Ammon's horn (tissue), 1 donor: ENCODE measurements at places on chromosomes 2 and 18.
A peak's percentile ranks its signal among the peaks of the same experiment; 100 is the strongest.

DNA sequence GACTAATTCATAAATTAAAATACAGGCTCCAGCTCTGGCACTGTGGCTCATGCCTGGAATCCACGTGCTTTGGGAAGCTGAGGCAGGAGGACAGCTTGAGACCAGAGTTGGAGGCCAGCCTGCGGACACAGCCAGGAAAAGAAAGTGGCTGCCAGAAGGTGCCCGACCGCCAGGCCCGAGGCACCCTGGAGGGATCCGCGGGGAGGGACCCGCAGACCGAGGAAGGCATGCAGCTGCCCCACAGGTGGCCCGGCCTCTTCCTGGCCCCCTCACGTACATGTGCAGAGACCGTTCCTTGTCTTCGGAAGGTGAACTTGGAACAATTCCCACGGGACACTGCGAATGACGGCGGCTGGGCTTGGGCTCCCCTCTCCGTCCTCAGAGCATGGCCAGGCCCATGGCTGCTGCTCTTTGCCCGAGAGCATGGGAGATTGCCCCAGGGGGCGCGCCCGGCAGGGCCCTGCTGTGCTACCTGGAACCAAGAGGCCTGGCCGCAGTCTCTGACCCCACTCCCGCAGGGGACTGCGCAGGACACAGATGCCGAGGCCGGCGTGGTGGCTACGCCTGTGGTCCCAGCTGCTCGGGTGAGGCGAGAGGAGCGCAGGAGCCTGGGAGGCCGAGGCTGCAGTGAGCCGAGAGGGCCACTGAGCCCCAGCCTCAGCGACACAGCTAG, 55.6 kb upstream of the IMP4 start:
- DNase-seq = no peak

DNA sequence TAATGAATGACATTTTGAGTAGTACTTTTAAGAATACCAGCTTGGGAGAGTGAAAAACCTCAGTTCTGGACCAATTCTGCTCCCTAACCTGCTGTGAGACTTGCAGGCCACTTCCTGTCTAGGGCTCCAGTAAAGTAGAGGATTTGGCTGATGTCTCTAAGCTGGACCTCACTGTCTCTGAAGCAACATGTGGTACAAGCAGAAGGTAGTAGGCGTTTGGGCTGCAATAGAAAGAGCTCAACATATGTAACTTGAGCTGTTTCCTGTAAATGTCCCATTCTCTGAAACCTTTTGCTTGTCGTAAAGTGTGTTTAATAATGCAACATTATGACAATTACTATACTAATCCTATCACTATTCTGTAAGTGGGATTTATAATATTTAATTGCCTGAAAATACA, 213.1 kb downstream of the MYO3B start:
- DNase-seq = no peak

DNA sequence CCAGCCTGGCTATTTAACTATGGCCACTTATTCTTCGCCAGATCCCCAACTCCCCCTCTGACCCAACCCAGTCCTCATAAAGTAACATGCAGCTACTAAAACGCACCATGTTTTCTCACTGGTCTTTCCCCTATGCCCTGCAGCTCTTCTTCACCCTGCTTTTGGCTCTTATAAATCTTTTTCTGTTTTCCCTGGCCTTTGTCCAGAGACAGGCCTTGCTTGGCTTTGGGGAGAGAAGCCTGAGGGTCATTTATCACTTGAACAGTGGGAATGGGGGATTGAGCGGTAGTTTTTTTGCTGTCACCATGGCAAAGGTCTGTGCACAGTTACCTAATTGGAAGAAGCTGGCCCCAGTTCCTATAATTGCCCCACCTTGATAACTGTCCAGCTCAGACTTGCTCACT, 202.9 kb upstream of the NT5C1B start:
- DNase-seq = no peak

DNA sequence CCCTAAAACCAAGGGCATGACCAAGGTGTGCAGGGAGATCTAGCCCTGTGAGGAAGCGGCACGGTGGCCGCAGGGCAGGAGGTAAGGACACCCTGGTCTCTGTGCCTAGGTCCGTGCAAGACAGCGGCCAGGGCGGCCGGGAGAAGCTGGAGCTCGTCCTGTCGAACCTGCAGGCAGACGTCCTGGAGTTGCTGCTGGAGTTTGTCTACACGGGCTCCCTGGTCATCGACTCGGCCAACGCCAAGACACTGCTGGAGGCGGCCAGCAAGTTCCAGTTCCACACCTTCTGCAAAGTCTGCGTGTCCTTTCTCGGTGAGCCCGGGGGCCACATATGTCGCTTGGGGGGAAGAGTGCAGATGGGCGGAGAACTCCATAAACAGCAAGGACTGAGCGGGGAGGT, 235.4 kb downstream of the ATAD2B start:
- no peak for DNase-seq

DNA sequence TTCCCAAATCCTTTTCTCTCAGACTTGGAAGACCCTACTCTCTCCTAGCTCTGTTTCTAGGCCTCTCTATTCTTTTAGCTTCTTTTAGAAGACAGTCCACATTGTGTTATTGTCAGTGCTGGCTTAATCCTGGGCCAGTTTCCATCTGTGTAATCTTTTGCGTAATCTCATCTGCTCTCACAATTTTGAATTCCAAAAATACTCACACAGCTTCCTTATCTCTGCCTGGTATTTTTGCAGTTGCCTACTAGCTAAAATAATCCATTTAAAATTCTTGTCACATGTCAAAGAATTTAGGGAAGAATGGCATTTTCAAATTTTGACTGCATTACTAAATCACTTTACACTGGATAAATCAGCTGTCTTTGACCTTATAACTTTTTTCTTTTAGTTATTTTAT, 200.6 kb upstream of the MEX3C start:
- peak; percentile 65 for DNase-seq

GRCh38 chr2:238296638-238297457, 8.4 kb upstream of the PER2 start:
- DNase-seq = no peak

- no peak for DNase-seq
Observed at GRCh38 chr18:78822171-78822948, 157.3 kb upstream of the SALL3 start.

DNA sequence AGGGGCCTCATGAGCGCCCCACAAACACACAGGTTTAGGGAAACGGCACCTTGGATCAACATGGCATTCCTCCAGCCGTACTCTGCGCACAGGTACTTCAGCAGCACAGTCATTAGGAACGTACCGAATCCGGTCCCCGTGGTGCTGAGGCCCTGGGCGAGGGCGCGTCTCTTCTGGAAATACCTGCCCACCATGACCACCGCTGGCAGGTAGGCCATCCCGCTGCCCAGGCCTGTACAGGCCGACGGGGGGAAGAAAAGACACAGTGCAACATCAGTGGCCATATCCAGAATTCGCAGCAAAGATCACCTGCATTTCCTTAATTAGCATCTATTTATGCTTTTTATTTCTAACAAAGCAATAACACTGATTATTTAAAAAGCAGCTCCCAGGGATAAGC, 22.2 kb downstream of the SLC16A14 start:
- no peak for DNase-seq

DNA sequence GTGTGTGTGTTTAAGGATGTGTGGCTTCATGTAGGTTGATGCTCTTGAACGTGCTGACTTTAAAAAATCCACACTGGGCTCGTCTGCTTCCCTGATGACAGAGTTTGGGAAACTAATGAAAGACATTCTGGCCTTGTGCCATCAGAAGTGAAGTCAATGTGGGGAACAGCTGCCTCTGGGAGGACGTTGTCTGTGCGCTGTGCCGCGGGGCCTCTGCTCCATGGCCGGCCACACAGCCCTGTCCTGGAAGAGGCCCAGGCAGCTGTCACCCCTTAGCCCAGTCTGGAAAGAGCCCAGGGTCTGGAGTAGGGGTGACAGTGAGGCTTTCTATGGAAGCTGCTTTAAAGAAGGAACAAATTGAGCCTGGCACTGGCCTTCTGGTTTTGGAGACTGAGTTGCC, 155.8 kb downstream of the SH3RF3 start:
- peak; percentile 41 for DNase-seq

DNA sequence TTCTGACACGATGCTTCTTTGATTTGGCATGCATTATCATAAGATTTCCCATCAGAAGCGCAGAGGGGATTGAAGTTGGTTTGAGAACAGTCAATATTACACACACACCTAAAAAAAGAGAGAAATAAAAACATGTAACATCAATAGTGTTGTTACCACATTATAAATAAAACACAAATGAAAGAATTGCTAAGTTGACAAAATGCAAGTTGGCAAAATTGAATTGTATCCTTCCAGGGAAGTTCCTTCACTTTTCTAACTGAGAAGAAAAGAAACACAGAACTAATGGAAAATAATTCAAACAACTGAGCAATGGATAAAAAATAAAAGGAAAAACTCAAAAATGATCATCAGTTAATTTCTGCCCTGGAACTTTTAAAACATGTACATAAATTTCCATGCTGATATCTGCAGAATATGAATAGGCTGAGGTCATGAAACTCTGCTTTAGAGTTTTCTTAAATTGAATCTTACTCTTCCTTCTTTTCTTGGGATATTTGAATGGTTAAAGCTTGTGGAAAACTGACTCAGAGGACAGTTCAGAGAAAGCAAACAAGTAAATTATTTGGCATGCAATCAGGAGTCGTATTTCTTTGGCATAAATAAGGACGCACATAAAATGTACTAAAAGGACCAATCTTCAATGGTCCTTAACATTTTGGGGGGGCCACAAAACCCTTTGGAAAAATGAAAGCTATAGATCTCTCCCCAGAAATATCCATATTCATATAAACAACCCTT, 152.4 kb upstream of the CAVIN2 start:
- DNase-seq = no peak

DNA sequence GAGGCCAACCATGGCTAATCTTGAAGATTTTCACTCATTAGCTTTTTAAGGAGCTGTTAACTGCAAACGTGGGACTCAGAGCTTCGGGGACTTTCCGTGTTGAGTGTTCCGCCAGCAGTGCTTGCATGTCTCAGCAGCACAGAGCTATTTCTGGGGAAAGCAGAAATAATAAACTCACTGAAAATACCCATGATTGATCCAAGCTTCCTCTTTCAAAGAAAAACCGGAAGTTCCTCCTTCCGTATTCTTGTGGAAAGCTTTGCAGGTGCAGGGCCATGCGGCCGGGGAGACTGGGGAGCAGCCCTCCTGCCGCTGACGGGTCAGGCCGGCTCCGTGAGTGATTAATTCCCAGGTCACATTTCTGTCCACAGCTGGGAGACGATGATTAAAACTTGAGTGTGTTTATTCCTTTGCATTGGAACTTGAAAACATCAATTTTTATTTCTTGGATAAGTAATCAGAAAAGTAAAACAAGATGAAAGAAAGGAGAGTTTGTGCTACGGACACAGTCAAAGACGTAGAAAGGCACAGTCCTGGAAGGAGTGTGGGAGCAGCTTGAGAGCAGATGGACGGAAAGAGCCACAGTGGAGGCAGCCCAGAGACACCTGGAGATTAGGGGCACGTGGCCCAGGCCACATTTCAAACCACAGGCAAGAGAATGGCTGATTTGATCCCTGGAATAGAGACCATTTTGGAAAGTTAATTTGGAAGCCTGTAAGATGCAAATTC, 54.2 kb upstream of the CTDP1 start:
- peak; percentile 64 for DNase-seq

GRCh38 chr2:231482806-231483391, 18.6 kb upstream of the NCL start:
- peak; percentile 71 for DNase-seq

- DNase-seq = peak; percentile 67
Observed at GRCh38 chr2:218898109-218898878, 17.6 kb downstream of the WNT10A start.

DNA sequence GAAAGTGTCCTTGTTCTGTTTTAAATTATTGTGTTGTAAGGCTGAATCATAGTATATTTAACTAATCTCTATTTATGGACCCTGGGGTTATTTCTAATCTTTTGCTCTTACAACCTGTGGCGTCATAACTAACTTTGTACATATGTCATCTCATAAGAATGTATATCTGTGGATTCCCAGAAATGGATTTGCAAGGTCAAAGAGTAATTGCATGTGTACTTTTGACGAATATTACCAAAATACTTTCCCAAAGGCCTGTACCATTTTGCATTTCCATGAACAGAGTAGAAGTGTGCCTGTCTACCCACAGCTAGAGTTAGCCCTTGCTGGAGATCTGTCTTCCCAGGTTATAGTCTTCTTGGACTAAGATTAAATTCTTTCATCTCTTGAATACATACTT, 42.8 kb downstream of the SEMA4F start:
- DNase-seq = no peak

DNA sequence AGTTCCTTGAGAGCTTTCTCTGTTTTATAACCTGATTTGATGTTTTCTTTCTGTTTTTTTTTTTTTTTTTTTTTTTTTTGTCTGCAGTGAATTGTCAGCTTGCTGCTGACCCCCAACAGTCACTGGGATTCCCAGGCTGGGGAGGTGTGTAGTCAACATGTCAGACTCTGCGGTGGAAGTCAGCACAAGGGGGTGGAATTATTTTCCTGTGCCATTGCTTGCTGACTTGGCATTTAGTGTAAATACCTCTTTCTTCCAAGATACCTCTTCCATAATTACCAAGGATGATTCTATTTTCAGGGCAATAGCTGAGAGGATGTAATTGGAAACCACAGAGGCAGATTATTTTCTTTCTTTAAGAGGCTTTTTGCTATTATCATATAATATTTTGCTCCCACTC, 266.3 kb downstream of the CCDC85A start:
- no peak for DNase-seq

DNA sequence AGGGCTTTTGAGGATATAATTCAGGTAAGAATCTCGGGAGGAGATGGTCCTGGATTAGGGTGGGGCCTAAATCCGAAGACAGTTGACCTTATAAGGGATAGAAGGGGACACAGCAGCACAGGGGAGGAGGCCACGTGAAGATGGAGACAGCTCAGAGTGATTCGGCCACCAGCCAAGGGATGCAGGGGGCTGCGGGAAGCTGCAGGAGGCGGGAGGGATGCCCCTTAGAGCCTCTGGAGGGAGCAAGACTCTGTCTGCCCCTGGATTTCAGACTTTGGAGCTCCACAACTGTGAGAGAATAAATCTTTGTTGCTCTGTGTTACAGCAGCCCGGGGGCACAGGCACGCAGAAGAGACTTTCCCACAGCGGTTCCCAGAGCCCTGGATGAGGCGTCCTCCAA, 143.7 kb downstream of the ASB1 start:
- no peak for DNase-seq

DNA sequence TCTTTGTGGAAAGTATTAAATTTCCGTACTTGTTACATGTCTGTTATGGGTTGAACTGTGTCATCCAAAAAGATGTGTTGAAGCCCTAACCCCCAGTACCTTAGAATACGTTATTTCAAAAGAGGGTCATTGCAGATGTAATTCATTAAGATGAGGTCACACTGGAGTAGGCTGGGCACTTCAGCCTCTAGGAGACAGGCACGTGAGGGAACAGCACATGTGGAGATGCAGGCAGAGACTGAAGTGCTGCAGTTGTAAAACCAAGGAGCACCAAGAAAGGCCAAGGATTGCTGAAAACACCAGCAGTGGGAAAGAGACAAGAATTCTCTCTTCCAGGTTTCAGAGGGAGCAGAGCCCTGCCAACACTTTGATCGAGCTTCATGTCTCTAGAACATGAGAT, 4.6 kb upstream of the RHBDD1 start:
- no peak for DNase-seq

- DNase-seq = peak; percentile 47
Observed at GRCh38 chr18:41886126-41886807, 68.8 kb upstream of the PIK3C3 start.

- no peak for DNase-seq
Observed at GRCh38 chr2:32877587-32878510, 68.9 kb upstream of the LTBP1 start.

GRCh38 chr2:199744724-199745123, 106.3 kb downstream of the FTCDNL1 start:
- DNase-seq = no peak

GRCh38 chr2:210250622-210251021, 25.4 kb upstream of the ACADL start:
- DNase-seq = no peak

- no peak for DNase-seq
Observed at GRCh38 chr2:60679036-60679780, 76.9 kb upstream of the PAPOLG start.
